H7 (cell line): ENCODE measurements at places on chromosomes 7 and 10.

GRCh38 chr7:107364787-107365186 is 105.1 kb upstream of the GPR22 start:
- no peak for DNase-seq

DNA sequence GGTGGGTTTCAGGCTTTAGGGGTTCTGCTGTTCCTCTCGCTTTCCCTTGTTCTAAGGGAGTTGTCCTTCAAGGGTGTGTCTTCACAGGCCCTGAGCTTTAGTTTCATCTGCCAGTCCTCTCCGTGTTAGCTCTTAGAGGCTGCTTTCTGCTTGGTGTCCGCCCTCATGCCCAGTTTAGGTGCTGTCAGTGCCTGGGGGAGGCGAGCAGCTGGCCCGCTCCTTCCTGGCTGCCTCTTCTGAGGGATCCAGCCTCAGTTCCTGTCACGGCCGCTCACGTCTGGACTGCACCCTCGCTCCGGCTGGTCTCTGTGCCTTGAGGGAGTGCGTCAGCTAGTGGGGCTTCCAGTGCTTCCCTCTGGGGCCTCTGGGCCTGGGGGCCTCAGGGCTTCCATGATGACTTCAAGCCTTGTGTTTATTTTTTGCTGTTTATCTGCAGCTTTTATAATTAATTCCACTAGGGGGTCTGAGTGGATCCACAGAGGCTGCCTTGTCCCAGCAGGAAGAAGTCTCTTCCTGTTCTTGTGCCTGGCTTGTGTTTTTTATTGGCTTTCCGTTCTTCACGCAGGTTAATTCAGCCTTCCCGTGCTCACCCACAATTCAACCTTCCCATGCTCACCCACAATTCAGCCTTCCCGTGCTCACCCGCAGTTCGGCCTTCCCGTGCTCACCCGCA is 33.0 kb downstream of the WDR37 start:
- no peak for DNase-seq

DNA sequence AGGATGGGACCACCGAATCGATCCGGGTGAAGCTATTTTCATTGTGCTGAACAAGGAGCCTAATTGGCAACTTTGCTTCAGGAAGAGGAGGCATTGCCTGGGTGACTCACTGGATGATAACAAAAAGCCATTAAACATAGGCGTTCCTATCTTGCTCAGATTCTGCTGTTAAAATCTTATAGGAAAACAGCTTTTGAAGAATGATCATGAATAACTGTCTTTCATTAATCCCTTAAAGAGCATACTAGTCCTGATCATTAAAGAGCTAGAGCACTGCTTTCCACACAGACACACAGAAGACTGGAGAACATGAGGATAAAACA is 174.2 kb upstream of the IMMP2L start:
- DNase-seq, result no peak

DNA sequence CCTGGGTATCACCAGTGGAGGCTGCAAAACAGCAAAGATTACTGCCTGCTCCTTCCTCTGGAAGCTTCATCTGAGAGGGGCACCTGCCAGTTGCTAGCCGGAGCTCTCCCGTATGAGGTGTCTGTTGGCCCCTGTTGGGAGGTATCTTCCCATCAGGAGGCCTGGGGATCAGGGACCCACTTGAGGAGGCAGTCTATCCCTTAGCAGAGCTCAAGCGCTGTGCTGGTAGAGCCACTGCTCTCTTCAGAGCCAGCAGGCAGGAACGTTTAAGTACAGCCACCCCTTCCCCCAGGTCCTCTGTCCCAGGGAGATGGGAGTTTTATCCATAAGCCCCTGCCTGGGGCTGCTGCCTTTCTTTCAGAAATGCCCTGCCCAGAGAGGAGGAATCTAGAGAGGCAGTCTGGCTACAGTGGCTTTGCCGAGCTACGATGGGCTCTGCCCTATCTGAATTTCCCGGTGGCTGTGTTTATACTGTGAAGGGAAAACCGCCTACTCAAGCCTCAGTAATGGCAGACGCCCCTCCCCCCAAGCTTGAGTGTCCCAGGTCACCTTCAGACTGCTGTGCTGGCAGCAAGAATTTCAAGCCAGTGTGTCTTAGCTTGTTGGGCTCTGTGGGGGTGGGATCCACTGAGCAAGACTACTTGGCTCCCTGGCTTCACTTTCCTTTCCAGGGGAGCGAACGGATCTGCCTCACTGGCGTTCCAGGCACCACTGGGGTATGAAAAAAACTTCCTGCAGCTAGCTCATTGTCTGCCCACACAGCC is 19.6 kb downstream of the SEMA3E start:
- DNase-seq, result no peak

GRCh38 chr7:154699417-154699816 is 303.5 kb downstream of the PAXIP1 start:
- DNase-seq, result no peak

DNA sequence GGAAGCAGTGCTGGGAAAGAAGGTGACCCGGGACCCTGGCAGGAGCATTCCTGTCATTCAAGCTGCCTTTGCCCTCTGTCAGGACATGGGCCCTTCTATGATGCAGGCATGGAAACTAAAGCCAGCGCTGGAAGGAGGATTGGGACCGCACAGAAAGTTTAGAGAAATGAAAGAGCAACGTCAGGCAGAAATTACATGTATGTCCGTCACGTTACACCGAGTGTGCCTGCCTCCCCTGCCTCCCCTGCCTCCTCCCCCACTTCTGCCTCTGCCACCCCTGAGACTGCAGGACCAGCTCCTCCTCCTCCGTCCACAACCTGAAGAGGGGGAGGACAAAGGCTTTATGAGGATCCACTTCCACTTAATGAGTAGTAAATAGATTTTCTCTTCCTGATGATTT is 13.9 kb upstream of the PWWP2B start:
- DNase-seq, result peak; percentile 30
